A549 treated with RU486 at 1 μM for 4 hours (cell line): ENCODE measurements at places on chromosomes 1 and 21. TPM values are rescaled to one million over a fixed set of nuclear protein-coding genes. Genes with fewer than 3 reads are reported as not detected.

Gene TEDDM1
- total RNA-seq, result not detected in 5 replicates

Gene TSPEAR
- not detected in 5 replicates for total RNA-seq

Gene AXDND1
- 0.23 to 0.60 TPM (median 0.29 TPM) in 5 replicates for total RNA-seq

Gene SIK1
- 3.0 to 22.2 TPM (median 19.6 TPM) in 5 replicates for total RNA-seq

Gene MAP3K21
- 6.0 to 12.9 TPM (median 12.1 TPM) in 5 replicates for total RNA-seq

Gene ATP1A4
- not detected in 5 replicates for total RNA-seq

Gene CD34
- 0.17 TPM in 1 of 5 replicates, not detected in the others for total RNA-seq

Gene IVL
- 0.08 TPM in 1 of 5 replicates, not detected in the others for total RNA-seq

Gene S100A4
- 1,522 to 1,903 TPM (median 1,710 TPM) in 5 replicates for total RNA-seq

Gene AGT
- 0.06 to 0.21 TPM (median 0.14 TPM) in 4 of 5 replicates, not detected in the other for total RNA-seq

Gene NBPF20
- 3.0 to 4.0 TPM (median 3.2 TPM) in 5 replicates for total RNA-seq

Gene SLC44A5
- total RNA-seq, result 0.05 to 0.19 TPM (median 0.06 TPM) in 3 of 5 replicates, not detected in the others

Gene CELA3B
- not detected in 5 replicates for total RNA-seq

Gene IBA57
- total RNA-seq, result 2.9 to 7.5 TPM (median 5.2 TPM) in 5 replicates

Gene CCDC30
- 0.43 to 1.4 TPM (median 0.61 TPM) in 5 replicates for total RNA-seq

Gene PTPN14
- total RNA-seq, result 5.5 to 10.7 TPM (median 10.0 TPM) in 5 replicates

Gene SRGAP2
- 15.0 to 28.4 TPM (median 24.9 TPM) in 5 replicates for total RNA-seq

Gene TXNIP
- 0.07 to 0.24 TPM (median 0.16 TPM) in 4 of 5 replicates, not detected in the other for total RNA-seq

Gene CHI3L2
- total RNA-seq, result 0.15 to 0.64 TPM (median 0.41 TPM) in 4 of 5 replicates, not detected in the other

Gene HSD11B1
- total RNA-seq, result not detected in 5 replicates

Gene CNIH3
- 0.57 to 0.98 TPM (median 0.74 TPM) in 5 replicates for total RNA-seq

Gene LRRIQ3
- total RNA-seq, result 0.35 to 1.0 TPM (median 0.70 TPM) in 5 replicates
